ENCODE measurements at places on chromosomes 4 and X. TPM values are rescaled to one million over a fixed set of nuclear protein-coding genes. Genes with fewer than 3 reads are reported as not detected.
A peak's percentile ranks its signal among the peaks of the same experiment; 100 is the strongest.

- no peaks in the 10 kb centered on the region for H3K27me3 ChIP-seq
- no peak for DNase-seq
- H3K4me1 ChIP-seq = no peaks in the 10 kb centered on the region
- no peak overlapping the region for H3K4me3 ChIP-seq
- no peaks in the 10 kb centered on the region for H3K36me3 ChIP-seq
Measured at GRCh38 chrX:130615941-130616340, 214.2 kb downstream of the RBMX2 start.

GRCh38 chr4:94208266-94208665, 601 bp downstream of the SMARCAD1 start:
- H3K4me3 ChIP-seq = peak overlapping the region; percentile 94
- H3K27ac ChIP-seq = peak overlapping the region; percentile 98
- H3K36me3 ChIP-seq = no peaks in the 10 kb centered on the region
- H3K4me1 ChIP-seq = peaks cover 5% of the 10 kb centered on the region
- no peaks in the 10 kb centered on the region for H3K27me3 ChIP-seq
- DNase-seq = no peak

DNA sequence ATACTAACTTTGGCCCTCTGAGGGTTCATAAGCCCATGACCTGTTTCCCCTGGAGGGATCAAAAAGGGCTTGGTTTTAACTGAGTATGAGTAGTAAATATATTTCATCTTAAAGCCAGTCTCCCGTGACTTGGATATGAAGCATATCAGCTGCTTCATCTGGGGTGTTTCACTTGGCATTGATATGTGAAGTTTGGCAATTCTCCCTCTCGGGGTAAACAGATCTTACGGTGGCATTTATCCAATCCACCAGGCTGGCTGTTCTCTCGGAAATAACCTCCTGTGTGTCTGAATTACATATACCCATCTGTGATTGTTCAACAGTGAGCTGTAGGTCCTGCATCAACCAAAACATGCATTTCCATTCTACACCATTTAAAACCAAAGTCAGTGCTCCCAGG, 130.7 kb downstream of the ADAM29 start:
- no peak overlapping the region for H3K27ac ChIP-seq
- H3K4me1 ChIP-seq = no peaks in the 10 kb centered on the region
- H3K4me3 ChIP-seq = no peak overlapping the region
- no peaks in the 10 kb centered on the region for H3K36me3 ChIP-seq
- DNase-seq = no peak
- no peaks in the 10 kb centered on the region for H3K27me3 ChIP-seq

GRCh38 chr4:124276461-124276860, 436.1 kb downstream of the ANKRD50 start:
- H3K4me3 ChIP-seq = no peak overlapping the region
- no peak overlapping the region for H3K27ac ChIP-seq
- DNase-seq = no peak
- no peaks in the 10 kb centered on the region for H3K36me3 ChIP-seq
- no peaks in the 10 kb centered on the region for H3K27me3 ChIP-seq
- H3K4me1 ChIP-seq = no peaks in the 10 kb centered on the region

GRCh38 chr4:10083861-10084641, 32.5 kb downstream of the WDR1 start:
- H3K27me3 ChIP-seq = no peaks in the 10 kb centered on the region
- H3K4me1 ChIP-seq = no peaks in the 10 kb centered on the region
- no peak for DNase-seq

GRCh38 chr4:139676913-139677585, 11.4 kb downstream of the MGST2 start:
- H3K36me3 ChIP-seq = no peaks in the 10 kb centered on the region
- DNase-seq = no peak
- peaks cover 4% of the 10 kb centered on the region for H3K4me1 ChIP-seq
- no peaks in the 10 kb centered on the region for H3K27me3 ChIP-seq

GRCh38 chr4:161680146-161680545, 483.7 kb downstream of the FSTL5 start:
- DNase-seq = no peak
- no peaks in the 10 kb centered on the region for H3K4me1 ChIP-seq
- H3K4me3 ChIP-seq = no peak overlapping the region
- no peaks in the 10 kb centered on the region for H3K36me3 ChIP-seq
- no peak overlapping the region for H3K27ac ChIP-seq

GRCh38 chrX:139640259-139640658, 67.7 kb downstream of the MCF2 start:
- no peak overlapping the region for H3K4me3 ChIP-seq
- no peaks in the 10 kb centered on the region for H3K36me3 ChIP-seq
- DNase-seq = no peak
- no peak overlapping the region for H3K27ac ChIP-seq

DNA sequence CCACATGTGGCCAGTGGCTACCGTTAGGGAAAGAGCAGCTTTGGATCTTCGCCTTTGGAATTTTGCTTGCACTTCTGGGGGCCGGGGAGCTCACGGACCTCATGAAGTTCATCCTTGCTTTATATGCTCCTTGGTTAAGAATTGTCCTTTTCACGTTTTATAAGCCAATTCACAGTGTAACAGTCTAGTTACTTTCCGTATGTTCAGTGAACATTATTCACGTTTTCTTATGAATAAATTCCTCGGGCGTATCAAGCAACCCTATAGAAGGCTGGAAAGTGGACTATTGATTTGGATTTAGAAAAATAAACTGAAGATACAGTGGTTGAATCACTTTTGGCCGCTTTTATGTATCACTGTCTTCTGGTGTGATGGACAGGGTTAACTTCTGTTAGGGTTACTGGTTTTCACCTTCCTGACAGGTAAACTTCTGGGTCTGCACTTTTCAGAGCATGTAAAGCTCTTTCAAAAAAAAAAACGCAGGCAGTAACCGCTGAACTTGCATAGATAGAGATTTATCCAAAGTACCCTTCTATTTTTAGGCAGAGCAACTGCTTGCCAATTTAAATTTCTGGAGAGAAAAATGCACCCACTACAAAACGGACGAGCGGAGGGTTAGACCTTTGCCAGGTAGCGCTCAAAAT, 569 bp upstream of the PDLIM5 start:
- peaks cover 5% of the 10 kb centered on the region for H3K4me1 ChIP-seq
- H3K4me3 ChIP-seq = peak overlapping the region; percentile 53
- no peak for DNase-seq
- H3K27ac ChIP-seq = no peak overlapping the region

GRCh38 chr4:85200106-85200505, 233.6 kb upstream of the WDFY3 start:
- no peaks in the 10 kb centered on the region for H3K27me3 ChIP-seq
- no peaks in the 10 kb centered on the region for H3K4me1 ChIP-seq
- H3K36me3 ChIP-seq = no peaks in the 10 kb centered on the region

DNA sequence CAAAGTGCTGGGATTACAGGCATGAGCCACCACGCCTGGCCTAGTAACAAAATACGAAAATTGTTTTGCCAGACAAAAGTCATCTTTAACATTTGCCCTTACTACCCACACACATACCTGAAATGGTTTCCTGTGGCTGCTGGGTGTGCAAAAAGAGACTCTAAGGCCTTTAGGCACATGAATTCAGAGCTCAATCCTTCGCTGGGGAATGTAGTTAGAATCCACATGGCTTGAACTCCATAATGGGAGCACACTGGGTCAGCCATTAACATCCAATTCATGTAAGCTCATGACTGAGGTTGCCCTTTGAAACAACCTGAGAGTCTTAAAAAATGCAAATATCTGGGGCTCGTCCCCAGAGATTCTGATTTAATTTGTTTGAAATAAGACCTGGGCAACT, 87.8 kb downstream of the HPGD start:
- no peaks in the 10 kb centered on the region for H3K27me3 ChIP-seq
- H3K4me3 ChIP-seq = no peak overlapping the region
- DNase-seq = no peak
- no peaks in the 10 kb centered on the region for H3K4me1 ChIP-seq

GRCh38 chrX:102659790-102660757, 8.8 kb downstream of the GPRASP1 start:
- H3K4me1 ChIP-seq = no peaks in the 10 kb centered on the region
- 0 out of 2 replicates have a peak overlapping the region, but pooled peaks have one; percentile 33 for H3K27ac ChIP-seq
- no peaks in the 10 kb centered on the region for H3K27me3 ChIP-seq
- no peaks in the 10 kb centered on the region for H3K36me3 ChIP-seq
- H3K4me3 ChIP-seq = peak overlapping the region; percentile 41

- H3K27ac ChIP-seq = no peak overlapping the region
- no peak for DNase-seq
- no peaks in the 10 kb centered on the region for H3K36me3 ChIP-seq
- H3K4me1 ChIP-seq = no peaks in the 10 kb centered on the region
- no peaks in the 10 kb centered on the region for H3K27me3 ChIP-seq
Measured at GRCh38 chr4:90766837-90767236, 639.6 kb downstream of the CCSER1 start.

DNA sequence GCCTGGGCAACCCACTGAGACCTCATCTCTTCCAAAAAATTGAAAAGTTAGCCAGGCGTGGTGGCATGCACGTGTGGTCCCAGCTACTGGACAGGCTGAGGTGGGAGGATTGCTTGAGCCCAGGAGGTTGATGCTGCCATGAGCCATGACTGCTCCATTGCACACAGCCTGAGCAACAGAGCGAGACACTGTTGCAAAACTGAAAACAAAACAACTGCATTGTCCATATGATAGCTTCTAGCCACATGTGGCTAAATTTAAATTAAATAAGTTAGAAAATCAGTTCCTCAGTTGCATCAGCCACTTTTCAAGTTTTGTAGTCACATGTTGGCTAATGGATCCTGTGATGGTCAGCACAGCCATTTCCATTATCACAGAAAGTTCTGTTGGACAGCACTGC, 67.9 kb downstream of the GAB1 start:
- no peaks in the 10 kb centered on the region for H3K27me3 ChIP-seq
- DNase-seq = peak; percentile 87
- H3K36me3 ChIP-seq = no peaks in the 10 kb centered on the region
- H3K4me3 ChIP-seq = no peak overlapping the region
- H3K4me1 ChIP-seq = peaks cover 30% of the 10 kb centered on the region
- no peak overlapping the region for H3K27ac ChIP-seq

DNA sequence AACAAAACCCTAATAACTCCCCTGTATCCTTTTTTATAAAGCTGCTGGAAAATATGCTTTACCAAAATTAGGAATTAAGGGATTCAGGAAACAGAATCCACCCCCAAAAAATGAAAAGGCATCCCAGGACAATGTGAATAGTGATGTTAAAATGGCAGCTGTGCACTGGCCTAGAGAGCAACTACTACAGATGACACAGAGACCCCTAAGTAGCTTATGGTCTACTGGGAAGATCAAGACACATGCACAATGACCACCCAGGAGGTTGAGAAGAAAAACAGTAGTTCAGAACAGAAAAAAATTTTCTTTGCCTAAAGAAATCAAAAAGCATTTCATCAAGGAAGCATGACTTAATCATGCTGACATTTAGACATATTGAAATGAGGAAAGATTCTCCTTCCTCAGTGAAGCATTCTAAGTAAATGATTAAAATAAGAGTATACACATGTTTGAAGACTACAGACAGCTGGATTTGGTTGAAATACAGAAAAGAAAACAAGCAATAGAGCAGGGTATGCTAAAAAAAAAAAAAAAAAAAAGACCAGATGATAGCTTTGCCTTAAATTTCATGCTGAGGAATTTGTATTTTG, 117.3 kb downstream of the WDFY3 start:
- no peak overlapping the region for H3K4me3 ChIP-seq
- no peaks in the 10 kb centered on the region for H3K36me3 ChIP-seq
- no peaks in the 10 kb centered on the region for H3K4me1 ChIP-seq
- H3K27me3 ChIP-seq = no peaks in the 10 kb centered on the region
- H3K27ac ChIP-seq = no peak overlapping the region

- H3K36me3 ChIP-seq = no peaks in the 10 kb centered on the region
- H3K27ac ChIP-seq = no peak overlapping the region
- H3K4me1 ChIP-seq = no peaks in the 10 kb centered on the region
Measured at GRCh38 chr4:94354474-94354896, 11.8 kb upstream of the HPGDS start.

- H3K4me1 ChIP-seq = peaks cover 6% of the 10 kb centered on the region
- DNase-seq = no peak
- H3K27me3 ChIP-seq = no peaks in the 10 kb centered on the region
Measured at GRCh38 chr4:78797777-78798284, 21.7 kb downstream of the BMP2K start.

DNA sequence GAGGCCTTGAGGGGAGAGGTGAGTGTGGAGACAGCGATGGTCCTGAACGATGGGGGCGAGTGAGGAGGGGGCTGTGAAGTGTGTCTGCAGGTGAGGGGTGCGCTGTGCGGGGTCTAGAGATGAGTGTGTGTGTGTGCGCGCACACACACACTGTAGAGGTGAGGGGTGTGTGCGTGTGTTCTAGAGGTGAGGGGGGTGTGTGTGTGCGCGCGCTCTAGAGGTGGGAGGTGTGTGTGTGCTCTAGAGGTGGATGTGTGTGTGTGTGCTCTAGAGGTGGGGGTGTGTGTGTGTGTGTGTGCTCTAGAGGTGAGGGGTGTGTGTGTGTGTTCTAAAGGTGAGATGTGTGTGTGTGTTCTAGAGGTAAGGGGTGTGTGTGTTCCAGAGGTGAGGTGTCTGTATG, 574 bp downstream of the BST1 start:
- DNase-seq = no peak
- no peaks in the 10 kb centered on the region for H3K36me3 ChIP-seq
- no peak overlapping the region for H3K27ac ChIP-seq

DNA sequence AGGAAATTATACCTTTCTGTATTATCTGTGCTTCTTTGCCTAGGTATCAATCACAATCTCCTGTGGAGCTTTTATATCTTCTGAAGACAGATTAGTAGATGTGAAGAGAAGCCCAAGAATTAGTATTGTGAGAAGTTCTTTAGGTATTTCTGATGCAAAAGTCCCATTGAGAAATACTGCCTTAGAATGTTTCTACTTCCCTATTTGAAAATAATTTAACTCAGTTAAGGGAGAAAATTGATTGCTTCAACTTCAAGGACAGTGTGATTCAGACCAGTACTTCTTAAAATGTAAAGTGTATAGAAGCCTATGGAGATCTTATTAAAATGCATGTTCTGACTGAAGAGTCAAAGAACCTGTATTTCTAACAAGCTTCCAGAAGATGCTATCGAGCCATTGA, 9.0 kb downstream of the EIF1AX start:
- peaks cover 40% of the 10 kb centered on the region for H3K36me3 ChIP-seq
- H3K4me1 ChIP-seq = no peaks in the 10 kb centered on the region
- no peak overlapping the region for H3K27ac ChIP-seq
- H3K27me3 ChIP-seq = no peaks in the 10 kb centered on the region

The DCAF12L1 gene
- not detected for total RNA-seq

The SMARCA1 gene
- 0.31 TPM for total RNA-seq

The SSX3 gene
- not detected for total RNA-seq

The SMIM9 gene
- total RNA-seq = not detected

The CITED1 gene
- total RNA-seq = not detected

The CC2D2A gene
- 0.67 TPM for total RNA-seq

The CCDC160 gene
- total RNA-seq = not detected

The HSD17B10 gene
- 165 TPM for total RNA-seq

The ZNF711 gene
- total RNA-seq = 2.0 TPM

The HERC6 gene
- 5.9 TPM for total RNA-seq

The CLDN22 gene
- total RNA-seq = not detected

The LNX1 gene
- 1.4 TPM for total RNA-seq

The HHIP gene
- total RNA-seq = 0.38 TPM

The SLC25A43 gene
- 7.9 TPM for total RNA-seq
